ENCODE measurements at places on chromosomes 7 and 10. TPM values are rescaled to one million over a fixed set of nuclear protein-coding genes. Genes with fewer than 3 reads are reported as not detected.

The NUTM2E gene
- under 0.01 TPM for total RNA-seq

The VAX1 gene
- total RNA-seq: not detected

The RAB19 gene
- total RNA-seq: not detected

The KCNH2 gene
- total RNA-seq: 1.7 TPM

The KLF14 gene
- total RNA-seq: not detected

The NACAD gene
- 0.83 TPM for total RNA-seq

The COBL gene
- total RNA-seq: 0.09 TPM

All from smooth muscle cell of bladder (primary cell).